ENCODE measurements at places on chromosomes 13 and 19.

GRCh38 chr13:76677043-76677442 is 209.2 kb downstream of the KCTD12 start:
- DNase-seq = no peak

GRCh38 chr13:112956571-112957294 is 12.3 kb upstream of the MCF2L start:
- no peak for DNase-seq

- DNase-seq = no peak
These were observed 116.2 kb upstream of the FREM2 start for GRCh38 chr13:38570706-38571105.

- DNase-seq = no peak
These were observed 8.6 kb upstream of the LAIR2 start for GRCh38 chr19:54493967-54494585.

DNA sequence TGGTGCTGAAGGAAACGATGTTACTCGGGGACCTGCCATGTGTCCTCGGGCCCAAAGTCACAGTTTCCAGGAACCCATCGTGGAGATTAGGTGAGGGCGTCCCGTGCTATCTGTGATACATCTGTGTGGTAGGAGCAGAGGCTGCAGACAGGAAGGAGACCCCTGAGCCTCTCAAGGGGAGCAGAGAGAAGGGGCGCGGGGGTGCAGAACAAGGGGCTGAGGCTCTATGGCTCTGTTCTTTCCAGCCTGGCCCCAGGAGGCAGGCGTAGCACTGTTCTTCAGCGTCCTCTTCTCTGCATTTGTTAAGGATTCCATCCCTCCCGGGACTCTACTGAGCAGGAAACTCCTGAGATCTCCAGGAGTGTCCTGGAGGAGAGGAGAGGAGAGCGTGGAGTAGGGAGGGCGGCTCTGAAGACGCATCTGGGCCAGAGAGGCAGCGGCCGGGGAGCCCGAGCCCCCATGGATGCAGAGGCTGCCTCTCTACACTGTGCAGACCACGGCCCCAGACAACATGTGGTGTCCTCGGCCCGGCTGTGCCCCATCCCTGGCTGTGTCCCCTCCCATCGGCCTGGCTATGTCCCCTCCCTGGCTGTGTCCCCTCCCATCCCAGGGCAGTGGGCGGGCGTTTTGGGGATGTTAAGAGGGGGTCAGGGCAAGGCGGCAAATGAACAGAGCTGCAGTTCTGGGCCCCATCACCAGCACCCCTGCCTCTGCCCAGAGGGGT is 118.0 kb downstream of the ATP11A start:
- no peak for DNase-seq

DNA sequence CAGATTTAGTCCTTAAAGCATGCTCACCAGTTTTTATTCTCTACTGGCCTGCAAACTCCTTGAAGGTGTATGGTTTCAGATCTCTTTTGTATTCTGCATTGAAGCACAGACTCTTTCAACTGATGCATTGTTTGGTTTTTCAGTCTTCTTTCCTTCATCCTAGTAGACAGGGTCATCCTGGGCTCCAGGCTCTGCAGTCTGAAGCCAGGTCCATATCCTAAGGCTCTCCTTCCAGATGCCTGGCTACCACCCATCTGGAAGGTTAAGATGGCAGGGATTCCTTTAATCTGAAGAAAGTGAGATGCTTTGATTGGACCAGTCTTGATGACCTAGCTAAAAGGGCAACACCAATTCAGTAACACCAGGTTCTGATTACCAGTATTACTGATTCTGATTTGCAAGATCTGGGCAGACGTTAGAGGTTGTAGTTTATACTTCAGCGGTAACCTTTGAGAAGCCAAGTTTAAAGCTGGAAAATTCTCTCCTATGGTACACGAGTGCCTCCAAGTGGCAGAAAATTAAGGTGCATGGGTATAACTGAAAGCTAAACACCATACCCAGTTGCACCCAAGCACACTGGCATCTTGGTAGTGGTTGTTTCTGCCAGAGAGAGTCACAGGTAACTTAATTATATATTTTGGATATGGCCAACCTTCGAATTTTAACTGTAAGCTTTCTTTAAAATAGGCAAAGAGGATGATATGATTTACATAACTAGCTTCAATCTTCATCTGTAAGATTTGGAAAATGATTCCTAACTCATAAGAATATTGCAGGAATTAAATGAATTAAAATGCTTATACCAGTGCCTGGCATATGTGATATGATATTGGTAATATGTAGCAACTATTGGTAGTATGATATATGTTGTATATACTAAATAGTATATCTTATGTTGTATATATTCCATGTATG is 1651.9 kb upstream of the MIR17HG start:
- no peak for DNase-seq

- DNase-seq = no peak
These were observed 65.6 kb upstream of the HTR2A start for GRCh38 chr13:46962281-46962941.

- no peak for DNase-seq
These were observed 50.6 kb downstream of the IPO5 start for GRCh38 chr13:98004107-98004506.

DNA sequence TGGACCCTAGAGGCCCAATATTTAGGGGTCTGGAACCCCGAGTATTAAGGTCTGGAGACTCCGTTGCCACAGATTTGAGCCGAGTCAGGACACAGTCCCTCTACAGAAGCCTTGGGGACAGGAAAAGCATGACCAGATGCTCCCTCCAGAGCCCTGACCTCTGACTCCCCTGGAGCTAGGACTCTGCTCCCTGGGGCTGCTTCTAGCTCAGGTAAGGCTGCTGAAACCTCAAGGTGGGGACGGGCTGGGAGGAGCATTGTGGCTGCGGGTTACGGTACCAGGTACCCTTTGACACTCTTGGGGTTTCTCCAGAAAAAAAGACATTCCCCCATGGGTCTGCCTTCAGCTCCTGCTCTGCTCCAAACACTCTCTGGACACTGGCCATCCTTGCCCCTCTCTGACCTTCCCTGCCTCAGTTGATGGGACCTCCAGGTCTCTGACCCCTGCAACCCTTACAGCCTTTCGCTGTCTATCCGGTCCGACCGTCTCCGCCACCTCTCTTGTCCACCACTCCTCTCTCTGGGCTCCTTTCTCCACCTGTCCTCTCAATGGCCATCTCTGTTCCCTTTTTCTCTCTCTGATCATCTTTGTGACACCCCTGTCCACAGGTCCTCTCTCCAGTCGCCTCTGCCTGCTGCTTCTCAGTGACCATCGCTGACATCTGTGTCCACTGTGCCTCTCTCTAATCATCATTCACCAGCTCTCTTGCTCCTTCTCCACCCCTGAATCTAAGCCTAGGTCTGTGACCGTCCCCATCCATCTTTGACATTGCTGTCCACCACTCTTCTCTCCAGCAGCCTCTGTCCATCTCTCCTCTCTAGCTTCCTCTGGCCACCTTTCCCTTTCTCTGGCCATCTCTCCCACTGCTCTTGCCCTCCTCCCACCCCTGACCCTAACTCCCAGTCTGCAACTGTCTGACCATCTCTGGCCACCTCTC is 1.4 kb downstream of the LRFN3 start:
- DNase-seq = no peak

- peak; percentile 48 for DNase-seq
These were observed 5.6 kb downstream of the ICAM5 start for GRCh38 chr19:10295305-10295846.

DNA sequence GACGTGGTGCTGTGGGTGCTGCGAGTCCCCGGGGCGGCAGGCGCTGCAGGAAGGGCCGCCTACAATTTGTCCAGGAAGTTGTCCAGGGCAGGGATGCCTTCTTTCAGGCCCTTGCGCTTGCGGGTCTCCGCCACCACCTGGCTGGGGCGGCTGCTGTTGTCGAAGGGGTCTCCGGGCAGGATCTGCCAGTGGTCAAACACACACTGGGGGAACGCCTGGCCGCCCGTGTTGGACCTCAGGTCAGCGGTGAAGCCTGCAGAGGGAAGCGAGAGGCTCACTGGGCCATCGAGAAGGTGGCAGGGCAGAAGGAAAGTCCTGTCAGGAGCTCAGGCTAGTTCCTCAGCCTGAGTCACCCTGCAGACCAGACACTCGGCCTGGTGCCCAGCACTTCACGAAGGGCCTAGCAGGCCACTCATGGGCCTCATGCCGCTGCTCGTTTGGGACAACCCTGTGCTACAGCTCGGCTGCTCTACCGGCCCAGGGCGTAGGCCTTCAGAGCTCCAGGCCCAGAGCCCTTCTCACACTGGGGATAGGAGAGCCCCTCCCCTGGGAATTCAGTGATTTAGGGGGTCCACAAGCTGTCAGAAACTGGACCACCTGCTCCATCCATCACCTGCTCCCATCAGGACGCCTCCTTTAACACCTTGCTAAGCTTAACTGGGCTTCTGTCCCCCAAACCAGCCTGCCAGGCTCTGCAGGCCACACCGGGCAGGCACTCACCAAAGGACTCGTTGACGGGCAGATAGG is 5.8 kb upstream of the DAPK3 start:
- no peak for DNase-seq

DNA sequence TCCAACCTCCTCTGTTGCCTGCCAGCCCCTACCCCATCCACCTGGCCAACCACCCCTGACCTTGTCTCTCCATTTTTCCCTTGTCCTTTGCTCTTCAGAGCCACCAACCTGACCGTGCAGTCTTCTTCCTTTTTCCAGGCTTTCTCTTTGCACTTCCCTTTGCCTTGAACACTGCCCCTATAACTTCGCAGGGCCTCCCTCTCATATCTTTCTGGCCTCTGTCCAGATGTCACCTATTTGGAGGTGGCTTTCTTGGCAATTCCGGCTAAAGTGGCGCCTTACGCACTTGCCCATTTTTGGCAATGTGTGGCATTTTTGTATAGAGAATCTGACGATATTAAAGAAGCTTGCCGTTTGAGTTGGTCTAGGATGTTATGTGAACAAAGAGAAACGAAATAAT is 844 bp downstream of the ZNF543 start:
- DNase-seq = no peak

DNA sequence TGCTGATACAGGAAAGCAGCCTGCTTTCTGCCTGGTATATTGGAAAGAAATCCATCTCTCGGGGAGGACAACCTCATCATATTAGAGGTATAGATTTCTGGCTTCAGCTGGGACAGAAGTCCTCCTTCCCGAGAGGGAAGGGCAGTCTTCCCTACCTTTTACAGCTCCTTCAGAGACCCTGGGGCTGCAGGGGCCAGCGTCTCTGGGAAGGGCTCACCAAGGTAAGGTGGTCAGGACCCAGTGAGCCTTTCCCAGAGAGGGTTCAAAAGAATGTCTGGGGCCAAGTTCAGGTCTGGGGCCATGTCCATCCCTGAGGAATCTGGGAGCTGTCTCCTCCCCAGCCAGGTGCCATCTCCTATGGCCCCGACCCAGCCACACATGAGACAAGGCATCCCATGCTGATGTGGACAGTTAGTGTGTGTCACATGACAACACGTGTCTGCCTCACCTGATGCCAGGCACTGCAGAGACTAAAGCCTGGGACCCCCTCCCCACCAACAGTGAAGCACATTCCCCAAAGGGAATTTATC is 136.4 kb downstream of the URI1 start:
- DNase-seq = no peak

DNA sequence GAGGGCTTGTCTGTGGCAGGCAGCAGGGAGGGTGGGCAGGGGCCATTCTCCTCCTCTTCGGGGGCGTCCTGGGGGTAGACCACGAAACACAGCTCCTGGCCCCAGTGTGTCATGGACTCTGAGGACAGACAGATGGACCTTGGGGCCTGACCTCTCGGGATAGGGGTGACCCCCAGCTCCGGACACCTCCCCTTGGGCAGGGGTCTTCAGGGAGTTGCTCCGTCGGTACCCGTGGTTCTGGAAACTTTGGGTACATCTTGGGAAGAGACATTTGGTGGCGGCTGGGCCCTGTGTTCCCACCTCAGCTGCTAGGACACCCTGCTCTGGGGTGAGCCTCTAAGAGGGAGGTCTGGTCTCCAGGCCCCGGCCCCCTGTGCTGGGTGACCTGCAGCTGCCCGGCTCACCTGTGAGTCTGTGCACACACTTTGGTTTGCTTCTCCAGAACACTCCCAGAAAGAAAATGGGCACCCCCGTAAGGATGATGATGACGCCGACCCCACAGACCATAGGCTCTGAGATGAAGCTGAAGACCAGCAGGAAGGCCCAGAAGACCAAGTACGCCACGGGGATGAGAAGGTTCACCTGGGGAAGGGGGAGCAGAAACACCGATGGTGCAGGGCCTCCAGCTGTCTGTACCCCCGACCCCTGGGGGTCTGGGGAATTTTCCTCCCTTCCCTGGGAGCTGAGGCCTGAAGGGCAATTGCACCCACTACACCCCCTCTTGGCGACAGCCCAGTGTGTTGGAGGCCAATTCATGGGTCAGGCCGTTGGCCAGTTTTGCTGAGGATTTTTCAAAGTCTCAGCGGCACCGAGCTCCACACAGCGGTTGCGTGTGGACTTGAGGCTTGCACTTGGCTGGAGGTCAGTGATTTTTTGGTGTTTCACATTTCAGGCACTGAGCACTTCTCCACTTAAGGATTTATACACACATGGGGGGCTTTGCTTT is 15.0 kb downstream of the LRP3 start:
- DNase-seq = no peak

DNA sequence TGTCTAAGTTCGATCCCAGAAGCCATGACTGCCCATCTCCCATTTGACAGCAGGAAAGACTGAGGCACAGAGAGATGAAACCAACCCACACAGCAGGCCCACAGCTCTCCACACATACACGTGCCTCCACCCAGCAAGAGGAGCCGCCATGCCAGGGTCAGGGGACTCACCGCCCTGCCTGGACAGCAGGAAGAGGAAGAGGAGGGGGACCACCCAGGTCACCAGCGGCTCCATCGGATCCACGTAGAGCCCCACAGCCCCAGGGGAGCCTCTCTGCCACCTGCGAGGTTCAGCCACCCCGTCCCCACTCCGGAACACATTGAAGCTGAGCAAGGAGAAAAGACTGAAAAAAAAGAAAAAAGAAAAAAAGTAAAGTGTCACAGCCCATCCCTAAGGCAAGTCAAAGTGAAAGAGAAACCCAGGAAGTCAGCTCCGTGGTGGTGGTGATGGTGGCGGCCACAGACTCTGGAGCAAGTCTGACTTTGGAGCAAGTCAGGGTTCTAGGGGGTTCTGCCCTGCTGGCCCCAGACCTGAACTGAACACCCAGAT is at the start of gene IL12RB1:
IL12RB1 (minus strand) TSS at position 345 of the 549 bp plus-strand sequence; CDS start at position 234, 111 bp downstream.
- DNase-seq = peak; percentile 31

- no peak for DNase-seq
These were observed 768 bp upstream of the SLC44A2 start for GRCh38 chr19:10624585-10624984.

- DNase-seq = no peak
These were observed 36.4 kb downstream of the MAU2 start for GRCh38 chr19:19356901-19357566.

- no peak for DNase-seq
These were observed 7.6 kb downstream of the PLD3 start for GRCh38 chr19:40355975-40356680.

- DNase-seq = no peak
These were observed 8.9 kb downstream of the SARS2 start for GRCh38 chr19:38921420-38922274.

GRCh38 chr19:49845414-49845813 is 5.5 kb upstream of the PTOV1 start:
- DNase-seq = no peak

- DNase-seq = no peak
These were observed 122.9 kb downstream of the RFC3 start for GRCh38 chr13:33940898-33941297.

DNA sequence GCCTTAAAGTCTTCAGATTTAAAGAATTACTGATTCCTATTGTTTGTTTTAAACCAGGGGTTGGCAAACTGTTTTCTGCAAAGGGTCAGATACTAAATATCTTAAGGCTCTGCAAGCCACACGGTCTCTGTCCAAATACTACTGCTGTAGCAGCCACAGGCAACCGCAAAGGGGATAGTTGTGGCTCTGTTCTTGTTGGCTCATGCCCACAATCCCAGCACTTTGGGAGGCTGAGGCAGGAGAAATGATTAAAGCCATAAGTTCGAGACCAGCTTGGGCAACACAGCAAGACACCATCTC is 22.4 kb downstream of the RANBP3 start:
- no peak for DNase-seq

GRCh38 chr19:47027586-47028088 is 8.0 kb downstream of the NPAS1 start:
- no peak for DNase-seq
